ENCODE measurements at places on chromosomes 16 and 17.

GRCh38 chr16:4648917-4649316 lies 24.3 kb downstream of the MGRN1 start:
- DNase-seq, result no peak

DNA sequence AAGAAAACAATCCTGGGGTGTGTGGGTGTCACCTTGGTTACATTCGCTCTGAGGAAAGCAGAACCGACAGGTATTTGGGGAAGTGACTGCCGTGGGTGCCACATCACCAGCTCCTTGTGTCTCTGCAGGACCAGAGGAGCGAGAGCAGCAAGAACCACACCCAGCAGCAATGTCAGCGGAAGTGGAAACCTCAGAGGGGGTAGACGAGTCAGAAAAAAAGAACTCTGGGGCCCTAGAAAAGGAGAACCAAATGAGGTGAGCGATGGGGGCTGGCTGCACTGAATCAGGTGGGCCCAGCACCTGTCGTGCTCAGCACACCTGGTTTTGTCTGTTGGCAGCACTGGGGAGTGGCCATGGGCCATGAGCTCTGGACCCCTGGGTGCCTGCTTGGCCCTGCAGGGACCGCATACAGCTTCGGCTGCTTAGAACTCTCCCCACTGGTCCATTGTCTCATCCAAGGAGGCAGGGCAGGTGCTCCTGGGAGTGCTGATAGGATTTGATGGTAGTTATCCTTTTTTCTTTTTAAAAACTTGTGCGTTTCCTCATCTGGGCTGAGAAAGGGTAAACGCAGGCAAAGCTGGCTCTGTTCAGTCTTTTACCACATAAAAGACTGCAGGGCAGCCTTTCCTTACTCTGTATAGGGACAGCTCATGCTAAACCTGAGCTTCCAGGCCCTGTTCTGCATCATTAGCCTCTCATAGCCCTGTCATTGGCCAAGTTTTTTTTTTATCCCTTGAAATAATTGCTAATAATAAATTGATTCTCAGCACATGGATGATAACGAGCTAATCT lies 29.4 kb downstream of the HMOX2 start:
- DNase-seq, result no peak

DNA sequence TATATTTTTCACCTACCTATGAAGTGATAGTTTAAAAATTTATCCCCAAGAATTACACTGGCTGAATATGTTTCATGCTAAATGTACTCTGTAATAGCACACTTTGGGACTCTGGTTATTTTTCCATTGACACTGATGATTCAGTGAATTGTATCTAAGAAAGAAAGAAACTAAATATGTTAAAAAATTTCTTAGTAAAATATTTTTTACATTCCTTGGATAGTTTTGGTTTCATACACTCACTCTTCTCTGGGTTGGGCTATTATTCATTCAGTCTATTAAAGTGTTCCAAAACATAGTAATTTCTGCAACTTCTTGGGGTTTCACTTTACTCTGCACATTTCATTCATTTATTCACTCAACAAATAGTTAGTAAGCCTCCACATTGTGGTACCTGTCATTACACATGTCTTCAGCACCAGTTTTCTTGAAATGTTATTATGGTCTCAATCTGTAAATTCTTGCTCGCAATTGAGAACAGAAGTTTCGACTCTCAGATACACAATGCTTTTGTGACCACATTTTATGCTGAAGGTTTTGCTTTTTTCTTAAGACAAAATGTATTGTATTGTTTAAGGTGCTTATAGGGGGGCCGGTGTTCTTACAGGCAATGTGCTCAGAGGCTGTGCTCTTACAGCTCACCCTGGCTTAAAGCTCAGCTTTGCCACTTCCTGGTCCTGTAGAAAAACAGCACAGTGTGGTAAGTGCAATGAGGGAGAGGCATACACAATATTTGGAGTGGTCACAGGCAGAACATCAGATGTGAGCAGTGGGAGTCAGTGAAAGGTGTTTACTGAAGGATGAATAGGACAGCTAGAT lies 17.4 kb downstream of the CNTNAP4 start:
- DNase-seq, result no peak

- DNase-seq, result no peak
Measured at GRCh38 chr17:16428098-16428882, 12.9 kb downstream of the TRPV2 start.

GRCh38 chr17:61496957-61497653 lies 44.9 kb downstream of the TBX4 start:
- no peak for DNase-seq

- DNase-seq, result no peak
Measured at GRCh38 chr16:58814348-58814801, 80.3 kb upstream of the GOT2 start.

- no peak for DNase-seq
Measured at GRCh38 chr16:69465083-69465721, 40.8 kb downstream of the CYB5B start.

DNA sequence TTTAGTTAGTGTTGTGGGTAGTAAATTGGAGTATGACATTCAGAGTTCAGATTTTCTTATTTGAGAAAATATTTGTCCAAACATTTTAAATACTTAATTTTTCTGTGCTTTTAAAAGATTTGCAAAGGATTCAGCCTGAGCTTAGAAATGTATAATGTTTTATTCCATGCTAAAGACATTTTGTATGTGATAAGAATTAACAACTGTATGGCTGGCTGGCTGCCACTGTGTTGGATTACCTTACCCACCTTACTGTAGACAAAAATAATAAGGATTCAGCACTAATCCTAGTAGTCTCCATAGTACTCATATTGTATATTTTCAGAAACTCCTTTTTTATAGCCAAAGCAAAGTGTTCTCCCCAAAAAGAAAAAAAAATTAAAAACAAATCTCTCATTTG lies 74.8 kb downstream of the TANC2 start:
- DNase-seq, result no peak

- DNase-seq, result no peak
Measured at GRCh38 chr16:66621973-66622372, 17.5 kb downstream of the CMTM3 start.

- no peak for DNase-seq
Measured at GRCh38 chr17:74921026-74921681, 1.9 kb downstream of the USH1G start.

DNA sequence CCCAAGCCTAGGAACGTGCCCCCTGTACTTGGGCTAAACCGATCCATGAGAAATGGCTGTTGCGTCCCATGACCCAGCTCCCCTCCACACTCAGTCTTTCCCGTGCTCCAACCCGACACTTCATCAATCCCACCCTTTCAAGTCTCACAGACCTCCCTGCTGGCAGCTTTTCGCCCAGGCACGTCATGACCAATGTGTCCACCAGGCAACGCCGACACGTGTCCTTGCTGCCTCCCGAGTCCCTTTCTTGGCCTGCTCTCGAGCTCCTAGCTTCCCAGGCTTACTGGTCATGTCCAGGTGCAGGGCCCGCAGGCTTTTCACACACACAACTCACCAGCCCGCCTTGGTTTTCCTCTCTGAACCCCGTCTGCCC lies 12.2 kb downstream of the MNT start:
- DNase-seq, result no peak

DNA sequence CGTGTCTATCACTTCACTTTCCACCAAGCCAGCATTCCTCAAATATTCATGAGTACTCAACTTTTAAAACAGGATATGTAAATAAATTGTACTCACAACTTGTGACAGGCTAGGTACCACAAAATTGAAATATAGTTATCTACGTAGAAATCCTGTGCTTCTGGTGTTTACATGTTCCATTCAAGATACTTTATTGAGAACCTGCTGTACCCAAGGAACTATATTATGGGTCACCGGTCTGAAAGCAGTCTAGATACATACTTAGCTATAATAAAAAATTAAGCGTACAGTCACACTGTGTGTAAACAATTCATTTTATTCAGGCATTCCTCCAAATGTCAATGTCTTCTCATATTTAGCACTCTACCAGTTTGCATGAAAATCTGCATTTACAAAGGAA lies 482.2 kb upstream of the SOX9 start:
- no peak for DNase-seq

- no peak for DNase-seq
Measured at GRCh38 chr17:63647065-63647725, 25.0 kb downstream of the MAP3K3 start.

DNA sequence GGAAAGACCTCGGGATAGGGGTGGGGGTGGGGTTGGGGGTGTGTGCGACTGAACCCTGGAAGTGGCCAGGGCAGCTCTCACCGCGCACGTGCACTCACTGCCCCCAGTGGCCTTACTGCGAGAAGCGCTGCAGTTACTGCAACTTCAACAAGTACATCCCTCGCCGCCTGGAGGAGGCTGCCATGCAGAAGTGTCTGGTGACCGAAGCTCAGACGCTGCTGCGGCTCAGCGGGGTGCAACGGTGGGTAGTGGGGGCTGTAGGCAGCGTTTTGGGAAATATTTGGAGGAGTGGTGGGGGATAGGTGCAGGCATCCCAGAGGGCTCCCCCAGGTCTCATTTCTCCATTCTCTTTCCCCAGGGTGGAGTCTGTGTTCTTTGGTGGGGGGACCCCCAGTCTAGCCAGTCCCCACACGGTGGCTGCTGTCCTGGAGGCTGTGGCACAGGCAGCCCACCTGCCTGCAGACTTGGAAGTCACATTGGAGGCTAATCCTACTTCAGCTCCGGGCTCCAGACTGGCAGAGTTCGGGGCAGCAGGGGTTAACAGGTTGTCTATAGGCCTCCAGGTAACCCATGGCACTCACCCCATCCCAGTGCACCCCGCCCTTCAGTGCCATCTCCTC lies 972 bp downstream of the RSAD1 start:
- DNase-seq, result peak; percentile 24

DNA sequence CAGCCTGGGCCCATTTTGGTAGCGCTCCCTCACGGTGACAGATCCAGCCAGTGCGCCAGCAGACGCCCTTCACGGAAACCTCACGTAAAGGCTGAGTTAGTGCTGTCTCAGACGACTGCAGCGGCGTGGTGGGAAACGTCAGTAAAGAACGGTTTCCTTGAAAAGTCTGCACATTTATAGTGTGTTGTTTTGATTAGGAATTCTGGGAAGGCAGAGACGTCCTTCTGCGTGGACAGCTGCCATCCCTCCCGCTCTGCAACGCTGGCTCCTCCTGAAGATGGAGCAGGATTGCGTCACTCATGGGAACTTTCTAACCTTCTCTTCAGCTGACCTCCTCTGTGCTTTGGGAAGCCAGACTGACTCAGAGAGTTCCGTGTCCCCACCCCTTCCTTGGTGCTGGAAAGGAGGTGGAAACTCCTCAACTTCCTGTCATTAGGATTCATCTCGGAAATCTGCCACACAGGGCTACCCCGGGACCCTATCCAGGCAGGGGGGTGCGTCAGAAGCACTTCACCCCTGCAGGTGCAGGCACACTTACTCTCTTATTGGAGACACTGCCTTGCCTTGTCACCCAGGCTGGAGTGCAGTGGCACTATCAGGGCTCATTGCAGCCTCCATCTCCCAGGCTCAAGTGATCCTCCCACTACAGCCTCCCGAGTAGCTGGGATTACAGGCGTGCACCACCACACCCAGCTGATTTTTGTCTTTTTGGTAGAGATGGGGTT lies 24.3 kb upstream of the CRISPLD2 start:
- DNase-seq, result no peak

- DNase-seq, result no peak
Measured at GRCh38 chr16:12767897-12768296, 35.8 kb downstream of the CPPED1 start.

GRCh38 chr16:54521327-54521726 lies 234.7 kb upstream of the IRX3 start:
- no peak for DNase-seq

GRCh38 chr16:1977875-1978268 lies 3.4 kb downstream of the NOXO1 start:
- no peak for DNase-seq

DNA sequence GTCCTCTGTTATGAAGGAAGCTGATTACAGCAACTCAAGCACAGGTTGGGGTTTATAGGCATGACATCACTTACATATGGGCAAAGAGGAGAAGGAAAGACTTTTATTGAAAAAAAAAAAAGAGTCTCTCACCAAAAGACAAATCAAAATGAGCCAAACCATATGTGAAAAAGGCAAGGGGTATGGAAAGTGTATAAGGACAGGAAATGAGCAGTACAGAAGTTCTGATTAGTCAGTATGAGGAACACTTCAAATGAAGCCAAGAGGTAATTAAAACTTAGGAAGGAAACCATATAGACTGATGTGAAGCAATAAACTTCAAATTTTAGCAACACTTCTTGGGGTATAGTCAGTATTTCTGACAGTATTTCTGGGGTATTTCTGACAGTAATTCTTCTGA lies 1372.6 kb downstream of the CDH11 start:
- DNase-seq, result no peak

DNA sequence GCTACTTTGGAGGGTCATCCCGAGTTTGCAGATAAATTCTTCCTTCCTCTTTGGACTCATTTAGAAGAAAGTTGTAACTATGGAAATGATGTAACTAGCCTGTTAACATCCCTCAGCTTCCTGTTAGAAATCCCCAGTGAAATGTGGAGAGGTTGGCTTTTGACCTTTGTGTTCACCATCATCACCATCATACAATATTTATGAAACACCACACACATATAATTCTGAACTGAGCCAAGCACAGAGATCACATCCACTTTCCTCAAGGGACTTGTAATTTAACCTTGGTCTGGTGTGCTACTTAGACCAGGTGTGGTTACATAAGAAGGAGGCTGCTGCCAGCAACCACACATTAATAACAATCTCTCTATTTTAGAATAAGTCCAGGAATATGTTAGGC lies 2.5 kb downstream of the CAPNS2 start:
- no peak for DNase-seq

- no peak for DNase-seq
Measured at GRCh38 chr17:57603978-57604377, 141.1 kb downstream of the CCDC182 start.

DNA sequence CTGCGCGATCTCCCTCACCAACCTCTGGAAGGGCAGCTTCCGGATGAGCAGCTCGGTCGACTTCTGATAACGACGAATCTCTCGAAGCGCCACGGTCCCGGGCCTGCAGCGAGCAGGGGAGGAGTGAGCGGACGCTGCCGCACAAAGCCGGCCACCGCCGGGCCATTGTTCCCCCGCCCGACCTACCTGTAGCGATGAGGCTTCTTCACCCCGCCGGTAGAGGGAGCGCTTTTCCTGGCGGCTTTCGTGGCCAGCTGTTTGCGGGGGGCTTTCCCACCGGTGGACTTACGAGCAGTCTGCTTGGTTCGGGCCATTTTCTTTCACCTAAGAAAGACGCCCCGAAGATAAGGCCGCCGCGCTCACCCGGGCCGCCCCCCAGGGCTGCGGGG lies 5.8 kb upstream of the UNK start:
- no peak for DNase-seq

GRCh38 chr16:89217388-89218191 lies at the start of gene ZNF778:
Gene ZNF778, plus strand, starts transcription at chr16:89217703. Its CDS starts 3,425 bp downstream, at chr16:89221128.
- DNase-seq, result peak; percentile 62

- DNase-seq, result no peak
Measured at GRCh38 chr17:2087597-2088211, 32.8 kb downstream of the HIC1 start.
